Esophagus squamous epithelium (tissue), 5 donors: ENCODE measurements at places on chromosomes 7 and 10.

DNA sequence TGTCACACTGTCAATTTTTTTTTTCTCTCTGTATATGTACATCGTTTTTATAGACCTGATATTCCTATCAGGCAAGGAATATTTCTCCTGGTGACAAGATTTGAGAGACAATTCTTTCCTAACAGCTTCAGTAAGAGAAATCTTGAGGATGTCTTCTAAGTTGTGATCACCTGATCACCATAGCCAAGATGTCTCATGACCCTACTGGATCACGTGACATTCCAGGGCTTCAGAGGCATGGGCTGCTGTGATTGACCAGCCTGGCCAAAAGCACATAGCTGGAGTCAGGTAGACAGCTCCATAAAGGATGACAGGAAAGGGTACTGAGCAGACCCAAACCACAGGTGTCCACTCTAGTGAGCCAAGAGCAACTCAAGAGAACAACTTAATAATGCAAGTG is 444.9 kb downstream of the SORCS3 start:
- no peak for DNase-seq

GRCh38 chr7:91324663-91325062 is 60.4 kb downstream of the FZD1 start:
- no peak for DNase-seq

GRCh38 chr10:6607778-6608177 is 27.7 kb upstream of the PRKCQ start:
- DNase-seq, result no peak

- DNase-seq, result no peak
These were observed 57.7 kb upstream of the PPP2R2D start for GRCh38 chr10:131843089-131843595.

DNA sequence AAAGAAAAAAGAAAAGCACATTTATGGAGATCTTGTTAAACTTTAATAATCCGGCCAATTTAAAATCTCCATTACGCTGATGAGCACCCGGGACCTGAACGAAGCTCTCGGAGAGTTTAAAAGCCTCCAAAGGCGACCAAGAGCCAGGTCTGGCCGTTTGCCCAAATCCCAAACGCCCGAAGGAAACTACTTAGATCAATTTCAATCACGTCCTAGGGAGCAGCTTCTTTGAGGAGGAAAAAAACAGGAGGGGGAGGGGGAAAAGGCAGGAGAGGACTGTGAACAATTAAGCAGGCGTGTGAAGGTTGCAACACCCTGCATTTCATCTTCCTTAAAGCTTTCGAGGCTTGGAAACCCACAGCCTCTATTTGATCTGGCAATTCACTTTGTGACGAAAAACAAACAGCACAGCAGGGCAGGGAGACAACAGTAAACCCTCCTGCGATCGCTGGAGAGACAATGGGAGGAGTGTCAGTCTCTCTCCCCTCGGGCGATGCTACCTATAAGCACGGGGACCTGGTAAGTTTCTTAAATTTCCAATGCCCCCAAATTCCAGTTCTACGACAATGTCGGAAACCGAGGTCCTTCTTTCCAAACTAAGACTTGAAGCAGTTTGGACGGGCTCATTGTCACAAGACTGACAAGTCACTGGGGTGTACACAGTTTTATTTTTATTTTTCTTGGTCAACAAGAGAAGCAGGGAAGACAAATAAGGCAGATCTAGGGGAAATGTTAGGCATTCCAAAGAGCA is 1.2 kb downstream of the KLF6 start:
- DNase-seq, result no peak

DNA sequence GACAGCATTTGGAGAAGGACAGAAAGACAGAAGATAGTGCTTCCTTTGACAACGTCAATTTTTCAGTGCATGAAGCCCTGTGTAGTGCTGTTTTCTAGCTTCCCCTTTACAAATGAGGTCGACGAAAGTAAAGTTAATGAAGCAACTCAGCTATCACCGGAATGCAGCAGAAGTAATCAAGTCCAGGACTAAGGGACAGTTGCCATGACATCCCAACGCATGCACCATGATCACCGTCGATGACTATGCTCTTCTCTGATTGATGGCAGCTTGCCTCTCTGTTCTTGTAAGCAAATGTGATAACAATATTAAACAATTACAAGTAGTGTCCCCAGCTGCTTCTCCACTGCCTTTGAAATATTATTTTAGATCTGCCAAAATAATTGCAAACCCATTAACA is 205.8 kb downstream of the FRMD4A start:
- DNase-seq, result no peak

DNA sequence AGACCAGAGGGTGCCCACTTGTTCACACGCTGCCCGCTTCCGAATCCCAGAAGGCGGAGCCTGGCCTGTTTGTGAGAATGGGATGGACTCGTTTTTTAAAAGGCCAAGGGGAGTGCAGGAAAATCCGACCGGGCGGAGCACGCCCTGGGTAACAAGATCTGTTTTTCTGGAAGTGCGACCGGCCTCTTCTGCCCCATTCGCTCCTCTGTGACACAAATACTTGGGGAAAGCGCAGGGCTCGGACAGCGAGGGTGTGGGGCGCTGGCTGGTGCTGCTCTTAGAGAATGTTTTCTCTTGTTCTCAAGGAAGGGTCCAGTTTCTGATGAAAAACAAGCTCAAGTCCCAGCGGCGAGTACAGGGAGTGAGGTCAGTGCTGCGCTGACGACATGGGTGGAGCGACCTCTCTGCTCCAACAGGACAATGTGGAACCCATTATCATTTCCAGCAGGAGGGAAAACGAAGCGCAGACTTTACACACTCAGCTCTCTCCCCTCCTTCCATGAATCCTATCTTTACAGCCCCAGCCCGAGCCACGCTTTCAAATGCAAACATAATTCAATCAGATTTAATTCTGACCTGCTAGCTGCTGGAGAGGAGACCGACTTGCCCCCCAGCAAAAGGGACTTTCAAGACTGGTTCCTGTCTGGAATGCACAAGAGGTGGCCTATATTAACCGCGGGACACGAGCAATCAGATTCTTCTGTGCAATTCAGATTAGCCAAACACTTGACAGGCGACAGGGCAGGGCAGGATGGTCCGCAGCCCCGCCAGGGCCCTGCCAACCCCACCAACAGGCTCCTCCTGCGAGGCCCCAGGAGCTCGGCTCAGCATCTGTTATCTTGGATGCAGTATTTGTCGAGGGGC is 1.1 kb downstream of the RADIL start:
- DNase-seq, result no peak

DNA sequence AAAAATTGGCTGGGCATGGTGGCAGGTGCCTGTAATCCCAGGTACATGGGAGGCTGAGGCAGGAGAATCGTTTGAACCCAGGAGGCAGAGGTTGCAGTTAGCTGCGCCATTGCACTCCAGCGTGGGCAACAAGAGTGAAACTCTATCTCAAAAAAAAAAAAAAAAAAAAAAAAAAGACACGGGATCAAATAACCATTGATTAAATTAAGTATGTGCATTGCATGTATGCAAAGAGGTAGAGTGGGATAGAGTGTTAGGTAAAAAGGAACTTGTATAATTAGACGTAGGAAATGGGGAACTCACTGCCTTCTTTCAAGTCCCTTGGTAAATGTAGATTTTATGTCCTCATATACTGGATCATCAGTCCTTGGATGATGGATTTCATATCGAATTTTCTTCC is 13.1 kb downstream of the VCL start:
- DNase-seq, result no peak

DNA sequence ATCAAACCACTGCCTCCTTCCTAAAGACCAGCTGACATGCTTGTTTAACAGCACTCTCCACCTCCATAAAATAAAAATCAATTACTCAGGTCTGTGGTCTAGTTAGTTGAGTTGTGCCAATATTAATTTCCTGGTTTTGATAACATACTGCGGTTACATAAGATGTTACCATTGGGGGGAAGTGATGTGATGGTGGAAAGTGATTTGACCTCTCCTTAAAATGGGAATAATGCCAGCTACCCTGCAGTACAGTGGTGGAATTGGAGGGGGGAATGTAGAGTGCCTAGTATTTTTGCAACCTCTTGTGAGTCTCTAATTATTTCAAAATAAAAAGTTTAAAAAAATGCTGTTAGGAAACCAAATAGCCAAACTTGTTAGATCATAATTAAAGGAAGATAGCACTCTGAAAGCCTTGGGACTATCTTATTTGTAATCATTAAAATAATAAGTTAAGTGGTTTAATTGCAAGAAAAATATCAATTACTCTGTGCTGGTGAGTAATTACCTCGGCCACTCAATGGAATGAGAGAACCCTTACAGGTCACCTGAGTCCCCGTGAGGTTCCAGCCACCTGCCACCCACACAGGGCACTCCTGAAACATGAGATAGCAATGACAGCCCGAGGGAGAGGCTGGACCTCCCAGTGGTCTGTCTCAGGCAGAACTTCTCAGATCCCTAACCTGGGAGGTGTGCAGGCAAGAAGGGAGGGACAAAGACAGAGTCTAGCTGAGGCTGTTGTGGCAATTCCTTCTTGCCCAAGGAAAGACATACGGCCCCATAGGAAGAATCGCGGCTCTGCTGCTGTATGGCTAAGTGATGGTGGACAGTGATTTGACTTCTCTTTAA is 94.1 kb downstream of the SH3PXD2A start:
- DNase-seq, result no peak

GRCh38 chr10:105774881-105775280 is 1133.8 kb downstream of the SORCS3 start:
- no peak for DNase-seq

GRCh38 chr7:115728518-115728917 is 302.0 kb downstream of the TFEC start:
- no peak for DNase-seq

DNA sequence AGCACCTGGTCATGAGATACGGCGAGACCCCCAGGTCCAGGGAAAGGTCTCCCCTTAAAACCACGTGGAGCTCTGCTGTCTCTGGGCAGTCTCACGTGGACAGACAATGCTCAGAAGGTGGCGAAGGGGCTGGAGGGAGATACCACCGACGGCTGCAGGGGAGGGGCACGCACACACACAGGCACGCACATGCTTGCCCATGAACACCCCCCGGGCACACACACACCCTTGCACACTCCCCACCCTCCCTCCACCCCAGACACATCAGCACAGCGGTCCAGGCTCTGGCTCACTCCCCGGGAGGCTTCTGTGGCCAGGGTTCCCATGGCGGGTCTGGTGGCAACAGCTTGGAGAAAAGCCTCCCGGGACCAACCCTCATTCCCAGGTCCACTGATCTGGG is 52.4 kb upstream of the TNRC18 start:
- DNase-seq, result no peak

DNA sequence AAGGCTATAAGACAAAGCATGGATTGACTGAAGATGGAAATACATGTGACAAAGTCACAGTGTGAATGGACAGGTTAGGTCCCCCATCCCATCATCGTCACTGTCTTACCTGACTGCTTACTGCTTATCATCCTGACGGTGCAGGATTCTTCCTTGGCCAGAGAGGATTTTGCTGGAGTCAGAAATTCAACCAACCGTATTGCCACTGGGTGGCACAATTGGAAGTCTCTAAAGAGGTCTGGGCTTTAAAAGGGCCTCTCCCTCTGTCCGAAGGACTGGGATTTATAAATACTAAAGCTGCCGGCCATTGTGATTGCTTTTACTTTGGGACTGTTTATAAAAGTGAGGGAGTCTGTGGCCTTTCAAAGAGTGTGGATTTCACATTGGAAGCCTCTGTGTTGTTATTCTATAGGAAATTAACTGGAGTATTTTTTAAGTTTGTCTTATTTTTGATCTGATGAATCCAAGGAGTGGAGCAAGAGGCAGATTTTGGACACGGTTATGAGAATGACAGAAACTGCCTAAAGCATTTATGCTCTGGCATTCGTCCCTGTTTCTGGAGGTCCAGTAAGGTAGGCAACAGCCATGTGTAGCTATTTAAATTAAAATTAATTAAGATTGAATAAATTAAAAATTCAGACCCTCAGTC is 113.3 kb upstream of the CREB5 start:
- DNase-seq, result no peak

- DNase-seq, result no peak
These were observed 6.3 kb upstream of the SNX13 start for GRCh38 chr7:17946591-17946990.

GRCh38 chr10:60718886-60719285 is 59.4 kb upstream of the CDK1 start:
- no peak for DNase-seq

DNA sequence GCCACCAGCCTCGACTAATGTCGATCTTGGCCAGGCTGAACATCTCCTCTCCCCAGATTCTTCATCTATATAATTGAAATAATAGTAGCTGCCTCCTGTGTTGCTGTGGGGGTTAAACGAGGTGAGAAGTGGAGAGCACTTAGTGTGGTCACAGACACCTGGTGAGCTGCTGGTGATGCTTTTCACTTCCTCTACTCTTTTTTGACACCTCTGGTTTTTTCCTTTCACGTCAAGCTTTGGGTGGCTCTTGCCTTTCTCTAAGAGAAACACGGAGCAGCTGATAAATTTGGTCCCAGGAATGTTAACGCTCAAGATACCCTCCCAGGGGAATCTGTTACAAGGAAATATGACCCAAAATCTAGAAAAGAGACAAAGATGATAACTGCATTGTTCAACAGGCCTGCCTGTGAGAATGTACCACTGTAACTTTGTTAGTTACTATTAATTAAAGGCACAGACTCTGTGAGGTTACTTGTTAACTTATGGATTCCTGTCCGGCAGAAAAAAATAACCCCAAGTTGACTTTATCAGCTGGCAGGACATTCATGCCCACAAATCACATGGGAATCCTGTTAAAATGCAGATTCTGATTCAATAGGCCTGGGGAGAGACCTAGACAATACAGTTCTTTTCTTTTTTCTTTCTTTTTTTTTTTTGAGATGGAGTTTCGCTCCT is 9.5 kb upstream of the NPFFR1 start:
- DNase-seq, result no peak

DNA sequence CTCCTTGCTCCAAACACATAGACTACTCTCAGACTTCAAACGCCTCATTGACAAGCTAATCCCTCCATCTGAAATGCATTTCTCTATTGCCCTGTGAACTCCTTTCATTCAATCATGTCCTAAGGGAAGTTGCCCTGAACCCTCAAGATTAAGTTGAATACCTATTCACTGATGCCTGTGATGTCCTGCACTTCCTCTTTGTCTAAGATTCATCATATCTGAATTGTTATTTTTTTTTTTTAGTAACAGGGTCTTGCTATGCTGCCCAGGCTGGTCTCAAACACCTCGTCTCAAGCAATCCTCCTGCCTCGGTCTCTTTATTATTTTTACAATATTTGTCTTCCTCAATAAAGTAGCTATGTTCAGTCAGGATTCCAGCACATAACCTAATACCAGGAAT is 3.2 kb downstream of the PSMA2 start:
- no peak for DNase-seq

GRCh38 chr7:135884495-135885232 is 92.5 kb downstream of the MTPN start:
- no peak for DNase-seq

DNA sequence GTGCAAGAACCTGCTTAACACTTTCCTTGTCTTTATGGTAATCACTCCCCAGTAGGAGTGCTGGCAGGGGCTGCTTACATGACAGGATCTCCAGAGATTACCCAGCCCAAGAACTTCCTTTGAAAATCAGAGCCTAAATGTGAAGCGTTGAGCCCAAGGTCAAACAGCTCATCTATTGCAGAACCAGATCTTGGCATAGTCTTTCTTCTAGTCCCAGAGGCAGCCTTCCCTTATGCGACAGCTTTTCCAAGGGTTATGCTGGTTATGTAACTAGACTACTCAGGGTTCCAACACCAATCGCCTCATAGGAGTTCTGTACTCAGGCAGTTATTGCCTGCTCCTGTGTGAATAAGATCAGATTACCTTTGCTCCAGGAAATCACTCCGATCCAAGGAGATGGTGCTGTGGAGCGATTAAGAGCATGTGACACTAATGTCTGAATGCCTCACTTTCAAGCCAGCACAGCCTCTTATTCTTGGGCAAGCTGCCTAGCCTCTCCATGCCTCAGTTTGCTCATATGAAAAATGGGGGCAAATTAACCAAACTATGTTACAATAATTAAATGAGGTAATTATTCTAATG is 8.4 kb upstream of the LGI1 start:
- no peak for DNase-seq
